ENCODE measurements at places on chromosomes 1 and 21.

GRCh38 chr1:1243266-1243660, 3.3 kb downstream of the C1QTNF12 start:
- no peak for DNase-seq

DNA sequence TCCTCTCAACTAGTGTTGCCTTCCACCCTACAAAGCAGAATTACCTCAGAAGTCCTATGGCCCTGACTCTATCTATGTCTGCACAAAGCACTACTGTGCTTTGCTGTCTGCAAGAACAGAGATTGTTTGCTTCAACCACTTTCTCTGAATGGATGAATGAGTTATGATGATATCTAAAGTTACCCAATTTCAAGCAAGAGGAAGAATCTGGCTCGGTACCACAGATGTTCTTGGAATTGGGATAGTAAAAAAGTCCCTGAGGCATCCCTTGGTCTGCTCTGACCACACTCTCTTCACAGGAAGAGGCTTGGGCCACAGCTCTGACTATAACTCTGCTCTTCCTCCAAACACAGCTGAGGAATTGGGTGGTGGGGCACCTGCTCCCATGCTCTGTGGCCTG, 31.2 kb downstream of the MTARC1 start:
- no peak for DNase-seq

DNA sequence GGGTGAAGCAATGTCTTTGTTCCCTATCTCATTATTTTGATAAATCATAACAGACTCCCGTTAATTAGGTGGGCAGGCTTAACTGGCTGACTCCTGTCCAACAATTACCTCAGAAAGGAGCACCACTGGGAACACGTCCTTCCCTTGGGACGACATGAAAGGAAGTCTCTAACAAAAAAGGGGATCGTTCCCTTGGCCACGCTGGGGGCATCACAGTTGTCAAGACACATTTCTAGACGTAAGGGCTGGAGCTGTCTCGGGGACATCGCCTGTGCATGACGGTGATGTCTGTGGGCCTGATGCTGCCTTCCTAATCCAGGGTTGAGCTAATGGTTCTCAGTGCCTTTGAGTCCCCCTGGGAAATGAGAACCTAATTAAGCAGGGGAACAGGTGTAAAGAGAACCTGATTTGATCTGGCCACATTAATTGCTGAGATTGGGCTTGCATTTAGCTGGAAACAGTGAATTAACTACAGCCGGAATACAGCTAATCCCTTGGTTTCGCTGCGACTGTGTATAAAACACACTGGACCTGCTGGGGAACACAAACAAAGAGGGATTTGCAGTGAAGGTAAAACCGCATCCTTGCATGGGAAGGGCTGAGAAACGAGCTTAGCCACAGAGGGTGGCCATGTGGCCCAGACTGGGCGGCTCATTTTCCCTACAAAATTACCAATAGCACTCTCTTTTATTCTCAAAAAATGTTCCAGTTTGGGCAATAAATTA, 111.8 kb downstream of the MRPS6 start:
- no peak for DNase-seq

DNA sequence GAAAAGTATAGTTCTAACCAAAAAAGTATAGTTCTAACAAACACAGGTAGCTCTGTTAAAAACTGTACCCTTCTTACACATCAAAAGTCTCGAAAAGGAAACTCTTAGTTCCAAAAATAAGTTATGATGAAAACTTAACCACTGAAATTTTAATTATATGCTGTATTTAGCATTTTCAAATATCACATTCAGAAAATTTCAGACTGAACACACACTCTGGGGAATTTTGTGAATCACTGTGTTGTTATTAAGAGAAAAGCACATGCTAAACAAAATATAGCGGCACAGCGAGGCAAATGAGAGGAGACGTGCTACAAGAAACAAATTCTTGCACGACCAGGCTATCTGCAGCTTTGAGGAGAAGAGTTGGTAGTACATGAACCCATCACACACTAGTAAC, 30.4 kb downstream of the VAV3 start:
- no peak for DNase-seq

GRCh38 chr1:47901001-47901575, 96.1 kb downstream of the TRABD2B start:
- no peak for DNase-seq

- DNase-seq, result peak; percentile 89
Observed at GRCh38 chr1:24727501-24728216, 17.6 kb upstream of the CLIC4 start.

Measured in Kasumi-1 (cell line).